ENCODE measurements at places on chromosomes 13 and 19.

- DNase-seq: no peak
Observed at GRCh38 chr19:30364866-30365800, 7.1 kb upstream of the ZNF536 start.

- DNase-seq: no peak
Observed at GRCh38 chr19:48968813-48969218, 3.7 kb downstream of the FTL start.

DNA sequence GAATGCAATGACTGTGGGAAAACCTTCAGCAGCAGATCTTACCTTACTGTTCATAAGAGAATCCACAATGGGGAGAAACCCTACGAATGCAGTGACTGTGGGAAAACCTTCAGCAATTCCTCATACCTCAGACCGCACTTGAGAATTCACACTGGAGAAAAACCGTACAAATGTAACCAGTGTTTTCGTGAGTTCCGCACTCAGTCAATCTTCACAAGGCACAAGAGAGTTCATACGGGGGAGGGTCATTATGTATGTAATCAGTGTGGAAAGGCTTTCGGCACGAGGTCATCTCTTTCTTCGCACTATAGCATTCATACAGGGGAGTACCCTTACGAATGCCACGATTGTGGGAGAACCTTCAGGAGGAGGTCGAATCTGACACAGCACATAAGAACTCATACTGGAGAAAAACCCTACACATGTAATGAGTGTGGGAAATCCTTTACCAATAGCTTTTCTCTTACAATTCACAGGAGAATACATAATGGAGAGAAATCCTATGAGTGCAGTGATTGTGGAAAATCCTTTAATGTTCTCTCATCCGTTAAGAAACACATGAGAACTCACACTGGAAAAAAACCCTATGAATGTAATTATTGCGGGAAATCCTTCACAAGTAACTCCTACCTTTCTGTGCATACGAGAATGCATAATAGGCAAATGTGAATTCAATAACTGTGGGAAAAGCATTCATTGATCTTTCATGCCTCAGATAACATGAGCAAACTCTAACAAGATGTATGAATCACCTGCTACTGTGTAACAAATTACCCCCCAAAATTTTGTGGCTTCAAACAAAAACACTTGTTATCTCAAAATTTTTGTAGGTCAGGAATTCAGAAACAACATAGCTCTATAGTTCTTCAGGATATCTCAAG, 13.8 kb downstream of the ZNF557 start:
- DNase-seq: no peak

DNA sequence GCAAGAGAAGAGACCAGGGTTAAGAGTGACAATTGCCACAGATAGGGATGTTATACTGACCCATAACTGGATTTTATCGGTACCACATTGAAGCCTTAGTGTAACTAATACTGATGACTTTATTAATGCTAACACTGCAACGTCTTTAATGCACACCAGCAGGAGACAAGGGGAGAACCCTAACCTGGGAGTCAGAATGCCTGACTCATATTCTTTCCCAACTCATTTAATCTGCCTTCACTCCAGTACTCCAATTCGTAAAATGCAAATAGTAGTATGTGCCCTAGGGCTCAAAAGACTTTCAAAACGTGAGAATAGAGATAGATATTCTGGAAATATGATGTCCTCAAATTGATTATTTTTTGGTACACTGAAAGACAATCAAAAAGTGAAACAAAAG, 62.4 kb downstream of the GPC6 start:
- no peak for DNase-seq

DNA sequence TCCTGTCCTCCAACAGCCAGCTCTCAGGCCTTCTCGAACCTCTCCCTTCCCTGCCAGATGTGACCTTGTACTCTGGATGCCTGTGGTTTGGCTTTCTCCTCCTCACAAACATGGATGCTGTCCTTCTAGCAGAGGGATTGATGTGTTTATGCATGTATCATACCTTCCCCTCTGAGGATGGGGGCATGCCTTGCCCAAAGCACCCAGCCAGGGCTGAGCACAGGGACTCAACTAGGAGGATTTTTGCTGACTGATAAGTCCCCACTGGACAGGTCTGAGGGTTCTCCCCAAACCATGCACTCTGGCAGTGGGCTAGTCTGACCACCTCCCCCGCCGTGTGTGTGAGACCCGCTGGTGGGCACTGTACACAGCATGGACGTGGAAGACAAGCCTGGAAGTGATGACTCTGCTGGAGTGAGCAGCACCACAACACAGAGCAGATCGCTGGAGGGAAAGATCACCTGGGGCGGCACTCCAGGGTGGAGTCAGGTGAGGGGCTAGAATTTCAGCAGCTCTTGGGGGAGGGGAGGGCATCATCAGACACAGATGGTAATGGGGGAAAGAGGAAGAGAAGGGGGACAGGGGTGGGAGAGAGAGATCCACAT, 360.3 kb upstream of the ZNF507 start:
- no peak for DNase-seq

DNA sequence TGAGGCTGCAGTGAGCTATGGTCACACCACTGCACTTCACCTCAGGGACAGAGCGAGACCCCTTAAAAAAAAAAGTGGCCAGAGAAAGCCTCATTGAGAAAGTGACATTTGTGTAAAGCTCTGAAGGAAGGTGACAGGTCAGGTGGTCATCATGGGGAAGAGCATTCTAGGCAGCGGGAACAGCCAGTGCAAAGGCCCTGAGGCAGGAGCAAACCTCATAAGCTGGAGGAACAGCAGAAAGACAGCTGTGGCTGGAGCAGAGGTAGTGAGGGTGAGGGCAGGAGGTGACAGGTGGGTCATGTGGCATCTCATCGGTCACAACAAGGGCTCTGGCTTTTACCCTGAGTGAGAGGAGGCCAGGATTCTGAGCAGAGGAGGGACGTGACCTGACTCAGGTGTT, 64.4 kb downstream of the RYR1 start:
- no peak for DNase-seq

DNA sequence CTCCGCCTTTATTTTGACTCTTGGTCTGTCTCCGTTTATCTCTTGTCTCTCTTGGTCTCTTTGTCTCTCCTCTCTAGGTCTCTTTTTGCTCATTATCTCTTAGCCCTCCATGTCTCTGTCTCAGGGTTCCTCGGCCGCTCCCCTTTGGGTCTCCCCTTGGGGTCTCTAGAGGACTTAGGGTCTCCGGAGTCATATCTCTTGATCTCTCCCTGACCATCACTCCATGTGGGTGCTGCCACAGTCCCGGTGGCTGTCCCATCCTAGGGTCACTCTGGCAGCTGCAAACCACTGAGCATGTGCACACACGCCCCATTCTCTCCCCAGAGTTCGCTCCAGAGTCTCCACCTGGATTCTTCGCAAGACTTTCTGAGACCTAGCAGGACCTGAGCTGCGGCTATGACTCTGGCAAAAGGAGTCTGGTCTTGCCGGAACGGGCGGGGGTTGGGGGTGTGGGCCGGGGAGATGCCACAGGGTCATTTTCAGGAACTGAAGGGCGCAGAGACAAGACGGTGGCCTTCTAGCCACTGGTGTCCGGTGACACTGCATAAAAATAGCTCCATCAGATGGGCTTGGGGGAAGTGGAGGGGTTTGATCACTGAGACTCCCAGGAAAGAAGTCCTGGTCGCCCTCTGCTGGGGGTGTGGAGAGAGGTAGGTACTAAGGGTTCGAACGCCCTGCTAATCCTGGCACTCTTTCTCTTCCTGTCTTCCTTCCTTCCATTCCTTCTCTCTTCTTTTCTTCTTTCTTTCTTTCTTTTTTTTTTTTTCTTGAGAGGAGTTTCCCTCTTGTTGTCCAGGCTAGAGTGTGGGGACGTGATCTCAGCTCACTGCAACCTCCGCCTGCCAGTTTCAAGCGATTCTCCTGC, 1.2 kb upstream of the KCNA7 start:
- no peak for DNase-seq

- no peak for DNase-seq
Observed at GRCh38 chr13:93412676-93413075, 186.1 kb downstream of the GPC6 start.

DNA sequence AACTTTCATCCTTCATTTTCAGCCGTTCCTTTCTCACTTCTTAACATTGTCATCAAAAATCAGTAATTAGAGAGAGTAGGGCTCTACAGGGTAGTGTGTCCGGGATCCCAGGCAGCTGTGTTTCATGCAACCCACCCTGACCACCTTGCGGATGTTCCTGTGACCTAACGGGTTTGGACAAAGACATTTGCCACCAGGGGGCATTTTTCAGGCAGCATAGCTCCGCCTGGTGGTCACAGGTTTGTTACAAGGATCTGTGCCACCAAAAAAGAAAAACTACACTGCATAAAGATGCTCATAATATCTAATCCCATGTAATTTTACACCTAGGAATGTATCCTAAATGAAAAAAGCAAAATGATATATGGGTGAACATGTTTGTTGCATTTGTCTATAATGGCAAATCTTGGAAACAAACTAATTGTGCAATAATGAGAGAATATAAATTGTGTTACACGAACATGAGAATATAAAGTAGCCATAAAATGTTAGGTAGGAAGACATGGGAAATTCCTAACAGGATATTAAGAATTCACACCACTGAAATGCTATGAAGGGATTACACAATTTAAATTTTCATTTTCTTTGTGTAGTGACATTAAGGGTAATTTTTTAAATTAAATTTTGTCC, 123.0 kb downstream of the SLC7A1 start:
- DNase-seq: no peak

GRCh38 chr13:114237415-114238112, 2.9 kb downstream of the CDC16 start:
- no peak for DNase-seq

DNA sequence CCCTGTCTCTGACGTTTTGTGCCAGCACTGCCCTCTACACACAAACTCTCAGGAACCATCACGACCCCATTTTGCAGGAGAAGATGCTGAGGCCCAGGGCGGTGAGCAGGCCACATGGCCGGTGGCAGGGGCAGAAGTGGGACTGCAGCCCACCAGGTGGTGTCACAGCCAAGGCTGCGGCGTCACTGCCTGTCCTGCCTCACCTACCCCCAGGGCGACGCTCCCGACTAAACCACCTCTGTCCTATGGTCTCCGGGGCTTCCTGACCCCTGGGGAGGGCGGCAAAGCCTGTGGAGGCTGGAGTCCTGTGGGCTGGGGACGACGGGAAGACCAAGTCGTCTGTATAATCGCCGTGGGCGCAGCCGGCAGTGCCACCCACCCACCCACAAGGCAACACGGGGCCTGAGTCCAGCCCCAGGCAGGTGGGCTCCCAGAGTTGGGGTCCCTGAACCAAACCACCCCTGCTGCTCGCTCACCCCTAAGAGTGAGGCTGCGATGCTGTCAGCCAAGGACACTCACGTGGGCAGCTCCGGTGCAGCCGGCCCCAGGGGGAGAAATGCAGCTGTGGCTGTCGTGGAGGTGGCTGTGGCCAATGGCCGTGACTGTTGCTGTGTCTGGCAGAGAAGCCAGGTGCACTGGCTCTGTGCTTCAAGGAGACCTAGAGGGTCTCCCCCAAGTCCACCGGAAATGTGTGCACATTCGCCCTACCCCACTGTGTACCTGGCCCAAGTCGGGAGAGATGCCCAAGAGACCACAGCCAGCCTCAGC, 29.7 kb downstream of the RASA3 start:
- no peak for DNase-seq

GRCh38 chr19:1624458-1624857, 19.2 kb upstream of the UQCR11 start:
- no peak for DNase-seq

GRCh38 chr13:23433171-23434153, at the start of gene SACS:
TSS of gene SACS (minus strand) at chr13:23433702. CDS start at chr13:23411239, 22,463 bp downstream.
- DNase-seq: no peak

DNA sequence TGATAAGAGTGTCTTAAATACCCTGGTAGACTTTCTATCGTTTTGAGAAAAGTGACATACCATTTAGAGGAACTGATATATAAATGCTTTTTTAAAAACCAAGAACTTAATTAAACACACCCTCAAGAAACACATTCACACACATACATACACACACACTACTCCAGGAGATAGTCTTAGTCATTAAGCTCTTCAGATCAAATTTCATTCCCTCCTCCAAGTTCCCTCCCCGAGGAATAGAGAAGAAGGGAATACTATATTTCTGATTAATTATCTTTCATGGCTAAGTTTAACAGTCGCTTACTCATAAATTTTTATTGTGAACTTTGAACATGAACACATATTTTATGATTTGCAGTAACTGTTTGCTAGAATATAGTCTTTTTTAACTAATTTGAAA, 1109.5 kb downstream of the SLITRK1 start:
- DNase-seq: no peak

- DNase-seq: no peak
Observed at GRCh38 chr19:19470579-19470978, 44.8 kb downstream of the TSSK6 start.

GRCh38 chr19:42345191-42345812, 19.9 kb downstream of the MEGF8 start:
- DNase-seq: no peak

GRCh38 chr13:39976481-39976880, 321.0 kb downstream of the COG6 start:
- DNase-seq: no peak

- no peak for DNase-seq
Observed at GRCh38 chr19:42989851-42990250, 36.4 kb downstream of the PSG11 start.

DNA sequence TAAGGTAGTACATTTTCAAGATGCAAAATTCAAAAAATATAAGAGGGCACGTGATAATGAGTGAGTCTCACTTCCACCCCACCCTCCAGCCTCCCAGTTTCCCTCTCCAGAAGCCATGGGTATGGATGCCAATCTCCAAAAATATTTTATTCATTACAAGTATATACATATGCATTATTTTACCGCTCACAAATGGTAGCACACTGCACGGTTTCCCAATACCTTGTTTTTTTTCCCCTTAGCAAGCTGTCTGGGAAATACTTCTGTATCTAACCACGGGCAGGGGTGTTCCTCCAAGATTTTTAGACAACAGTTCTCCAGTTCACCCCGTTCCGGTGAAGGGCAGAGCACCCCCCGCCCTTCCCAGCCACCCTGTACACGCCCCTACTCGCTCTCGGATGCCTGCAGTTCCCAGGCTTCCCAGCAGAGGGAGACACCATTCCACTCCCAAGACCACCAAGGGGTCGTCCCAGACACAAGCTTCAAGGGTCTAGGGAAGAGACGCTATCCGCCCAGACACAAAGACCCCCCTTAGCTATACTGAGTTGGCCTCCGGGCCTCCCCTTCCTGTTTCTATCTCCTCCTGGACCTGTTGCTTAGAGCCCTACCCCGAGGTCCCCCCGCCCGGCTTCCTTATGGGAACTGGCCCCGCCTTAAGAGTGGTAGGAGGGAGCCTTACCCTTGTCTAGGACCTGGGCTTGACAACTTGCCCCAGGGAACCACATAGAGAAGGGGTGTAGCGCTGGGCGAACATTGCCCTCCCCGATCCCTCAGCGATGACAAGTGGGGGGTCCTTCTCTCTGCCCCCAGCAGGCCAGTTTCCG, 1.1 kb upstream of the FXYD3 start:
- no peak for DNase-seq

- DNase-seq: no peak
Observed at GRCh38 chr19:48770266-48770665, 14.9 kb downstream of the FGF21 start.

- no peak for DNase-seq
Observed at GRCh38 chr19:7266832-7267231, 27.4 kb downstream of the INSR start.
